Smooth muscle cell of the coronary artery (primary cell): ENCODE measurements at places on chromosomes 1 and 21. TPM values are rescaled to one million over a fixed set of nuclear protein-coding genes. Genes with fewer than 3 reads are reported as not detected.

CAPN9 gene
- under 0.01 TPM in 1 of 2 replicates, not detected in the other for total RNA-seq

PCP4 gene
- total RNA-seq = not detected in 2 replicates

RIMKLA gene
- total RNA-seq = not detected in 2 replicates

TRIM46 gene
- total RNA-seq = 1.5 and 3.5 TPM in 2 replicates

RNU1-2 gene
- 2,564 and 3,022 TPM in 2 replicates for total RNA-seq

KCNK1 gene
- 0.23 and 8.8 TPM in 2 replicates for total RNA-seq

CCDC27 gene
- total RNA-seq = not detected in 2 replicates

GJA8 gene
- not detected in 2 replicates for total RNA-seq

GFI1 gene
- total RNA-seq = 0.38 TPM in 1 of 2 replicates, not detected in the other
